ENCODE measurements at places on chromosomes 4 and X.

GRCh38 chr4:108651014-108651791, 804 bp downstream of the OSTC start:
- DNase-seq = no peak

DNA sequence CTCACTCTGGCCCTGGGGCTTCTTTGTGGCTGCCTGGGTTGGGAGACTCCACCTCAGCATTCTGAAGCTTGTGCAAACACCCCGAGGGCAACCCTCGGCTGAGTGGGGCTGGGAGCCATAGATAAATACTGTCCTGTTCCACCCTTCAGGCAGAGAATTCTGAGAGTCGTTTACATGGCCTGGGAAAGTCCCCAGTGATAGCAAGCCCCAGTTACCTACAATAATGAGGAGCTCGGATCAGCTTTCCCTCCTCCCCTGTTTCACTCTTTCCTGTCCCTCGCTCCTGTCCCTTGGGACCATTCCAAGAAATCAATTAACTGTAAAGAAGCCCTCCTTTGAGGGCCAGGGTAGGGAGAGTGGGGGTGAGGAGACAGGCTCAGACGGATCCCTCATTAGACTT, 31.6 kb upstream of the DDX3X start:
- no peak for DNase-seq

DNA sequence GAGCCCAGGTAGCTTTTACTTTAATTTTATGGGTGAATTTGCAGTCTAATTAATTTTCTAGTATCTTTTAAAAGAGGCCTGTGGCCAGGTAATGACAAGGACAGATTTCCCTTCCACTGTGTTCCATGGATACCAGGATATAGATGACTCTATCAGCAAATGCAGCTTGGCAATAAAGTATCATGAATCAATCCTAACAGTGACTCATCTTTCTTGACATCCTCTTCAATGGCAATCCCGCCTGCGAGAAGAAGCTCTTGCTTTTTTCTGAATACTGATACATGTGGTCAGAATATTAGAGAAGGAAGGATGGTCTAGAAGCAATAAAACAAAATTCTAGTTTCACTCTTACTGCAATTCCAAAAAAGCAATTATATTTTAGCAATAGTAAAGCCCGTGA, 267.8 kb downstream of the DTHD1 start:
- DNase-seq = no peak

DNA sequence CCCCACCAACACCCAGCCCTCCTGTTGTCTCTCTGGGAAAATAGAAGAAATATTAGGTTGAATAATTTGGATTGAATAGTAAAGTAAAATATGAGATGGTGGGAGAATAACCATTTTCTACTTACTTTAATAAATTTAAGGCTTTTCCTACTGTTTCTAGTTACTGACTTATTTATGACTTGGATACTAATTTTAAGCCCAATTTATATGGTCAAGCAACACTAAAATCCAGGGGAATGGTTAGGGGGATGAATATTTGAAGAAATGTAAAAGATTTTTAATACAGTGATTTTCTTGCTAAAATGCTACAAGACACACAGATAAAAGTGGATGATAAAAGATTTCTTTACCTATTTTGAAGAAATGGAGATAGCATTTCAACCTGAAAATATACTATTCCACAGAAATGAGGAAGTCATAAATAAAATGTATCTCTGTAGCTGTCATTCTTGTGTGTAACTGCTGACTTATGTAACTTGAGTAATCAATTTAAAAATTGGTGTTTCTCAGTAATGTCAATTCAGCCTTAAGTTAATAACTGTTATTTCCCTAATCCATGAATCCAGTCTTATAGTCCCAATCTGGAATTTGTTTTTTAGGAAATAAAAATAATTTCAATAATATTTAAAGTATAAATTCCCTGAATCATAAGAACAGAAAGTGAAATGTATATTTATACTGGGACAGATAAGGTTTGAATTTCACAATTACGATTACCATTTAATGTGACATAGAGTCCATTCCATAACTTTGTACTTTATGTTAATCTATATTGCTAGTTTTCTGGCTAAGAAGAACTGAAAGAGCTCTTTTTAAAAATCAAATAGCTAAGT, 24.3 kb upstream of the IL2 start:
- DNase-seq = no peak

DNA sequence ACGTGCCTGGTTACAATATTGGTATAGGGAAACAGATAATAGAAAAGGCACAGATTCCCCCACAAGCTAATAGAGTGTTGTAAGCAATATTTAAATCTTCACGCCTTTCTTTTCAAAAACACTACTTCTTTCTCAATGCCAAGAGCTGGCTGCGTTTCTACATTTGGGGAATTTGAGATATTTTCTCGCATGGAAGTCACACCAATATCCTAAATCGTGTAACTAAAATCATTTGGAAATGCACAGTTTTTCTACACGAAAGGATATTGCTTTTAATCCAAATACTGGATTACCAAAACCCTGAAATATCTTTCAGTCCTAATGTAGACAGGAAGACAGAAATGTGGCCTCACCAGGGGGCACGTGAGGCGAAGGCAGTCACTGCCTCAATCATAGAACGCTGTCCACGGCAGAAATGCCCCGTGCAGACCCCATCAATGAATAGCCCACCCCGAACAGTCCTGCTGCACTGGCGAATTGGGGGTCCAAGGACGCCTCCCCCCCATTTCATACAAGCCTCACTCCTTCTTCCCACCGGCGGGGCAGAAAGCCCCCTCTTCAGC, 106.6 kb downstream of the NSUN7 start:
- no peak for DNase-seq

GRCh38 chr4:138775890-138776289, 239.7 kb upstream of the NOCT start:
- DNase-seq = no peak

DNA sequence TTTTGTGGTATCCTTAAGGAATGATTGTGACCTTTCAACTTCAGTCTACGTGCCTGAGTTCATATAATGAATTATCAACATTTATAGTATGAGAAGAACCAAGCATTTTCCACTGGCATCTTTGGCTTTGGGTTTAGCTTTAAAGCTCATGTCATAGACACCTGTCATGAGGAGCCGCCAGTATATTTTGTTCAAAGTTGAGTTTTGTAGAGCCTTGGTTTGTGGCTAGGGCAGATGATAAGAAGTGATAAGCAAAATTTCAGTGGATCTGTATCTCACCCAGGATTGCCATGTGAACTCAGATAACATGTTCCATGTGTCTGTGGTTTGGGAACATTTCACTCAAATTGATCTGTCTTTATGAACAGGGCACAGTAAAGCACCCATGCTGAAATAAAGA, 873.2 kb downstream of the STPG2 start:
- no peak for DNase-seq

GRCh38 chrX:41599507-41599906, 89.3 kb upstream of the GPR34 start:
- no peak for DNase-seq

- peak; percentile 65 for DNase-seq
These were observed 122.3 kb upstream of the TBL1X start for GRCh38 chrX:9342561-9343051.

DNA sequence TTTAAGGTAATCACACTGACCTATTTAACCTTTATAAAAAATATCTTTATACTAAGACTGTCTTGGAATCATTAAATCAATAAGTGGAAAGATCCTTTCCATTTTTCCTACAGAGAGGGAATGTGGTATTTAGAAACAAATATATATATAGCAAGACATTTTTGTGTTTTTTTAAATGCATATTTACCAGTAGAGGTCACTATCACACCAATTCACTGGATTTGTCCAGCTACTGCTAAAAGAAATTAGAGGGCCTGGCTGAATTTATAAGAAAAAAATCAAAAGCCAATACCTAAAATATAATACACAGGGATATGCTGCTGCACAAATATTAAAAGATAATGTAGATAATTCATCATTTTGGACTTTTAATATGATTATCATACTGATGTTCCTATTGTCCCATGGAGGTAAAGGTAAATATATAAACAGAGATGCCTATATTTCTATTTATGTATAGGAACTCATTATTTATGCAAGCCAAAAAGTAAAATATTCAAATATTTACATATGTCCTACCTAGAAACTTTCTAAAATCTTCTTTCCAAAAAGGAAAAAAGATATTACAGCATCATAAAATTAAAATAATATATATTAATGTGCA, 69.5 kb downstream of the PDE5A start:
- peak; percentile 12 for DNase-seq

DNA sequence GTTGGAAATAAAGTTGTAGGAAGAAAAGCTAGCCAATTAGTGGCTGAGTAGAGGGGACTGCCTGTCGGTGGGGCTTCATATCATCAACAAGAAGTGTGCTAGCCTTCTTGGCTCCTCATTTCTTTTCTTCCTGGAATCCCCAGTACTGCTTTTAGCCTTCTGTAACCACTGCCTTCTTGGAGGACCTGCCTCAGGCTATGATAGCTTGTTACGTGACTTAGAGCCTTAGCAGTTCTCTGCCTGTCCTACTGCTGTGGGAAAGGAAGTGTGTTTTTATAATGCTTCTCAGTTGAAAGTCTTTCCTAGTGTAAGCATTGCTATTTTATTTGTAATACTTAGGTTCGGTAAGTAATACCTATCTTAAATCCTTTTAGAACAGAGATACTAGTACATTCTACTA, 61.9 kb downstream of the LARP1B start:
- DNase-seq = no peak

GRCh38 chr4:8311101-8312068, 41.8 kb downstream of the HTRA3 start:
- DNase-seq = no peak

DNA sequence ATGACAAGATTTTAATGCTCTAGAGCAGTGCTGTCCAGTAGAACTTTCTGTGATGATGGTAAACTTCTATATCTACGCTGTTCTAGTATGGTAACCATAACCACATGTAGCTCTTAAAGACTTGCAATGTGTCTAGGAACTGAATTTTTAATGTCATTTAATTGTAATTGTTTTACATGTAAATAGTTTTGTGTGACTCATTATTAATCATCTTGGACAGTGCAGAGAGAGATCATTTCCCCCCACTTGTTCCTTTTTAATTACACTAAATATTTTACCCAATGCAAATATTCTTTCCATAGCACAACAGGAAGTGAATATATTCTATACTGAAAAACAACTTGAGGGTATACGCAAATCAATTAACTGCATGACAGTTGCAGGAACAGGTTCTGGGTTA, 5.8 kb downstream of the ATG4A start:
- no peak for DNase-seq

GRCh38 chrX:73561801-73562200, 1.2 kb upstream of the CHIC1 start:
- DNase-seq = no peak

- DNase-seq = no peak
These were observed 158.4 kb upstream of the SLC7A11 start for GRCh38 chr4:138400543-138400942.

DNA sequence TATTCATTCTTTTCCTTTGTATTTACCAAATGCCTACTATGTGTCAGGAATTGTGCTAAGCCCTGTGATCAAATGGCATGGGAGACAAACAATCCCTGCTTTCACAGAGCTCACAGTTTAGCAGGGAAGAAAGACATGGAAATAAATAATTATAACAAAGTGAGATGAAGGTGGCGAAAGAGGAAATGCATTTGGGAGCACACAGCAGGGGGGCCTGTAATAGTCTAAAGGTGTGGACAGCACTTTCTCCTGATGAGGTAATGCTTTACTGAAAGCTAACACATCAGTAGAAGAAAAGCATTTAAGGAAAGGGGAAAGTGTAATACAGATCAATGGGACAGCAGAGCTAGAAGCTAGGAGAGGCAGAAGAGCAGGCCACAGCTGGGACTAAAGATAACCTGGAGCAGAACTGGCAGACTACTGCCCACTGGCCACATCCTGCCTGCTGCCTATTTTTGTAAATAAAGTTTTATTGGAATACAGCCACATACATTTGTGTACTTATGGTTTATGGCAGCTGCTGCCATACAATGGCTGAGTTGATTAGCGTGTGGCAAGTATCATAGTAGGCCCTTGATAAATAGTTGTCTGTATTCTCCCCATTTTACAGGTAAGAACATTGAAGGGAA, 67.1 kb upstream of the TAPT1 start:
- DNase-seq = no peak

DNA sequence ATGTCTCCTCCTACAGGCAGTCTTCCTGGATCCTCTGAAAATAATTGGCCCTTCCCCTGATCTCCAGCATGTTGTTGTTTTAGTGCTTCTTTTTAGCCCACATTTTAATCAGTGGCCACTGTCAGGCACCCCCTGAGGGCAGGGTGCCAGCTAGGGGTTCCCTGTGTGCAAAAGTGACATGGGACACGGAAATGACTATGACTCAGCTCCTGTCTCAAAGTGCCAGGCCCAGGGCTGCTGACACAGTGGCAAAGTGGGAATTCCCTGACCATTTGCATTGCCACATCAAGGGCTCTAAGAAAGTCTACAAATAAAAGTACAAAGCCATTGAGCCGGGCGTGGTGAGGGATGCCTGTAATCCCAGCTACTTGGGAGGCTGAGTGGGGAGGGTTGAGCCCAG, 24.8 kb downstream of the HMX1 start:
- no peak for DNase-seq

DNA sequence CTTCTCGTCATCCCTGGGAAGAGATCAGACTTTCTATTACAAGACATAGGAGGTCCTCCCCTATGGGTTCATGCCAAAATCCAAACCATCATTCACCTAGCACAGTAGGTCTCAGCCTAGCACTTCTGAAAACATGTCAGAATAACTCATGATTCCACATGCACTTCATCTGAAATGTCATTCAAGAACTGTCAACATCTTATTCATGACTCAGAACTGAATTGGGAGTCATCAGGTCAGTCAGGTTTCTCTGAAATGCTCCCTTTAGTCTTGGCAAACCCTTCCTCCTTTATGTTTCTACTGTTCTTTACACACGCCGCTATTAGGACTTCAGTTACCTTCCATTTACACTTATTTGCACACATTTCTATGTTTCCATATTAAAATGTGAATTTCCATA, 67.2 kb downstream of the ANTXR2 start:
- DNase-seq = no peak

- no peak for DNase-seq
These were observed 167.5 kb upstream of the USP38 start for GRCh38 chr4:143017210-143017609.

- no peak for DNase-seq
These were observed 28.3 kb upstream of the MSANTD1 start for GRCh38 chr4:3220476-3221183.

DNA sequence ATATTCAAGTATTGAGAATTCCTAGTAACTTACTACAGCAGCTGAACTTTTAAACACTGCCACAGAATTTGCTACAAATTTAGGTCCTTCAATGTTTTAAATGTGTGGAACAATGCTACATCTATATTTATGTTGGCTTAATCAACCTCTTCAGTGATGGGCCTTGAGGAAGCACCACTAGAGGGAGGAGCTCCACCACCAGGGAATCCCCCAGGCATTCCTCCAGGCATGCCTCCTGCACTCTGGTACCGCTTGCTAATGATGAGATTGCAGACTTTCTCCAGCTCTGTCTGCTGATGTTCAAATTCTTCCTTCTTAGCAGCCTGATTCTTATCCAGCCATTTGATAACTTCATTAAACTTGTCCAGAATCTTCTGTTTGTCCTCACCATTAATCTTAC, 190.8 kb downstream of the HTR2C start:
- no peak for DNase-seq

DNA sequence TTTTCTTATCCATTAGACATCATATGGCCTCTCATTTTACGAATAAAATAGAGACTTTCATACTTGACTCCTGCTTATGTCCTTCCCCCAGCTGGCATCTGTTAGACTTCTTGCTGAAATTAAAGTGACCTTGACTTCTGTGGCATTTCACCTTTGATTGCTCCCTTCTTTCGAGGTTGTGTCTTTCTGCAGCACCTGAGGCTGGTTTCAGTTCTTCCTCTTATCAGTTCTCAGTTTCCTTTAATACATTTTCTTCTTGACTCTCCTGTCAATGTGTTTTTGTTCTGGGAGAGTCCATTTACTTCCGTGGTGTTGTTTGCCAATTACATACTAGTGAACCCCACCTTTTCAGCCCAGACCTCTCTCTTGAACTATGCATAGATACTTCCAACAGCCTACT, 81.6 kb downstream of the RBPJ start:
- no peak for DNase-seq

Measured in left renal pelvis (tissue), 4 donors.